ENCODE measurements at places on chromosomes 3 and 15.

DNA sequence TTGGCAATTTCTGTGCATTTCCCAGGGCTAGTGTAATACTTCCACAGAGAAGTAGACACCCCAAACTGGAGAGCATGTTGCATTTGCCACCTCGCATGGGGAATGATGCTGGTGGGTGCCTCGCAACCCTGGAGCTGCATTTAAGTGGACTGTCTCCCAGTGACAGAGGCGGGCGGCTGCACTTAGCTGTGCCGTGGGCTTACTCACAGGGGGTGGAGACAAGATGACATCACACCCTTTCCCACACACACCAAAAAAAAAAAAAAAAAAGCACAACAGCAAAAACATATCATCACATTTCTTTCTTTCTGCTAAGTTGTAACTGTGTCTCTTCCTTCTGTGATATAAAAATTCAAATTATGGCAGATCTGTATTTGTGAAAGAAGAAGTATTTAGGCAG, at the start of gene ABI3BP:
Gene ABI3BP (minus strand): TSS at position 113 of the 400 bp plus-strand sequence. CDS start 37 bp downstream, at position 76.
- DNase-seq, result peak; percentile 18

GRCh38 chr3:197913641-197914380, 36.2 kb upstream of the RPL35A start:
- DNase-seq, result no peak

DNA sequence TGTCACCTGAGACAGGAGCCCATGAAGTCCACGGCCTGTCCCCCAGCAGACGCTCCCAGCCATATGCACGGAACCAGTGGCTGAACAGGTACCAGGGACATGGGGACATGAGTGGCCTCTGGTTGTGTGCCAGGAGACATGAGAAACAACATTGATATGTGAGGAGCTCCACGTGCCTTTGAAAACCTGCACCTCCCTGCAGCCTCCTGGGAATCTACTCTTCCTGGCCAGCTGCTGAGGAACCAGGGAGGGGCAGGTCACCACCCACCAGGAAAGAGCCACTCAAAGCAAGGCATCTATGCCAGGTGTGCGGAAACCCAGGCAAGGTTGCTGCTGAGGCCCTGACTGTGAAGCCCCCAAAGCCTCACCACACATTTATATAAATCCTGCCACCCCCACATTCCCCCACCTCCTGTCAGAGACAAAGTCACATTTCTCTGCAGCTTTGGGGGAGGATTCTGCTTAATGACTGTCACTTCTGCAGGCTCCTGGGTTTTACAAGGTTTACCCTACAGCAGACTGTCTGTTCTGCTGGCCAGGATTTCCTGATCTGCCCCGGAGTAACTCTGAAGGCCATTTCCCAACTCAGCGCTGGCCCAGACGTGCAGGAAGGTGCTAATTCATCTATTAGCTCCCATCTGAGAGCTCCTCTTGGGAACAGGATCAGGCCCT, 110.8 kb downstream of the ADCY5 start:
- DNase-seq, result no peak

- DNase-seq, result no peak
Observed at GRCh38 chr15:68052431-68052830, 1.7 kb upstream of the PIAS1 start.

- peak; percentile 19 for DNase-seq
Observed at GRCh38 chr3:24598695-24599470, 104.2 kb upstream of the THRB start.

DNA sequence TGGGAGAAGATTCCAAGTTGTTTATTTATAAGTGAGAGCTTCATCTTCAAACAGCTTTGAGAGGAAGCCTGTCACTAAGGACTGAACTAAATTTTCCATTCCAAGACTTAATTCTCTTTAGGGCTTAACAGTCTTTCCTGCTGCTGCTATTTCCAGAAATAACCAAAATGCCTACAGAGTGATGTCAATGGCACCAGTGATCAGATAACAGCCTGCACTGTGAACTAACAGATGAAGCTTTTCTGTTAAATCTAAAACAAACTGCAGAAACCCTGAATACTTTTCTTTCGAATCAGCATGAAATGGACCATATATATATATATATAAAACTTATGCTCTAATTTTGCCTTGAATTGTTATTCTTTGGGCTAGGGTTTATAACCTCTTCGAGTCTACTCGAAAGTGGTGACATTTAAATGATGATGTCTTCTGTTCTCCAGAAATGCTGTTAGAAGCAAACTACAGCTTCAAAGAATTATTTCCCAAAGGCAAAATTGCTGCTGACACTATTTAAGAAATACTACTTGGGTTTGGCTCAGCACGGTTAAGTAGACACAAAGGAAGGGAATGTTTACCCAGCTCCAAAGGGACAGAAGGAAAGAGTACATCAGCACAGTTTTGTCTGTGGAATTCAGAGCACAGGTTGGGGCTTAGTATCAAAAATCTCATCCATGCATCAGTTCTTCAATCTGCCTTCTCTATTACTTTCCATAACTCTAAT, 238.5 kb upstream of the LRRN1 start:
- no peak for DNase-seq

DNA sequence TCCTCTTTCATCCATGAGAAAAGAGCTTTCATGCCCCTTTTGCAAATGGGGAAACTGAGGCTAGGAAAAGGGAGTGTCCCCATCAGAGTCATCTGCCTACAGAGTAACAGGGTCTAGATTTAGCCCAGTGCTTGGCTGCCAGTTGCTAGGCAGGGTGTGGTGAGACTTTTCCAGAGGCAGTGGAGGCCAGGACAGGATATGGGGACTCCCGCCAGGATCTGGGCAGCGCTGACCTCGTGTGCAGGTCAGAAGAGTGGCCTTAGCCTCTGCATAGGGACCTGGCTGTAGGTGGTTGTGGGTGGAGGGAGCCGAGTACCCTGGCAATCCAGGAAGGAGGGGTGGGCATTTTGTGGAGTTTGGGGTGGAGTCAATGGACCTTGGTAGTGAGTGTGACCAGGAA, 4.2 kb downstream of the PLXNA1 start:
- no peak for DNase-seq

- DNase-seq, result no peak
Observed at GRCh38 chr3:161403251-161403650, 31.9 kb upstream of the SPTSSB start.
